ENCODE measurements at places on chromosomes 6 and 20. TPM values are rescaled to one million over a fixed set of nuclear protein-coding genes. Genes with fewer than 3 reads are reported as not detected.

The MUC21 gene
- not detected for total RNA-seq

The FHL5 gene
- 33.7 TPM for total RNA-seq

The PRL gene
- not detected for total RNA-seq

DNA sequence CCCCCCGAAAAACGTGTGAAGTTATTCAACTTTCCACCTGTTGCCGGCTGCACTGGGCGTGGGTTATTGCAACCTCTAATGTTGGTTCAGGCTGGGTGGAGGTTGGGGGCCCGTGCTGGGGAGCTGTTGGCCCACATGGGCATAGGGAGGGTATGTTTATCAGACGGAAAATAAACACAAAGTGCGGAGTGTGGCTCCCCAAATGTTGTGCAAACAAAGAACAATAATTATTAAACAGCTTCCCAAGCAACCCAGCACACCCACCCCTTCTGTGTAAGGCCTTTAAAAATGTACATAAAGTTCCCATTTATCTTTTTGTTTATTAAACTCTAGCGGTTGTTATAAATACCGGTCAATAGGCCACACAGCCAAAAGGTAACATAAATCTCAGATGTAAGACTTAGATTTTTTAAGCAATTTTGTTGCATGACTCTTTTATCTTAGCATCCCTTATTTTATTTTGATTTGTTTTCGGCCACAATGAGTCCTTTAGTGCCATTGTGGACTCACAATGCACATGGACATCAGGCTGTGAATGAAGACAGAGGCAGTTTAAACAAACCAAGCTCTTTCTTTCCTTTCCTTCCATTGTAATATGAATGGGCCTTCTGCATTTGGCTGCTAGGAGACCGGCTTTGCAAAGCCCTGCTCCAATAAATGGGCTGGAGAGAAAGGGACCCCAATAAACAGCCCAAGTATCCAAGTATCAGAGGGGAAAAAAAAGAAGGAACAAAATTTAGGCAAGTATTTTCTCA, 6.9 kb upstream of the DLL1 start:
- no peak for DNase-seq
- H3K4me3 ChIP-seq = no peak overlapping the region
- no peaks in the 10 kb centered on the region for H3K36me3 ChIP-seq

DNA sequence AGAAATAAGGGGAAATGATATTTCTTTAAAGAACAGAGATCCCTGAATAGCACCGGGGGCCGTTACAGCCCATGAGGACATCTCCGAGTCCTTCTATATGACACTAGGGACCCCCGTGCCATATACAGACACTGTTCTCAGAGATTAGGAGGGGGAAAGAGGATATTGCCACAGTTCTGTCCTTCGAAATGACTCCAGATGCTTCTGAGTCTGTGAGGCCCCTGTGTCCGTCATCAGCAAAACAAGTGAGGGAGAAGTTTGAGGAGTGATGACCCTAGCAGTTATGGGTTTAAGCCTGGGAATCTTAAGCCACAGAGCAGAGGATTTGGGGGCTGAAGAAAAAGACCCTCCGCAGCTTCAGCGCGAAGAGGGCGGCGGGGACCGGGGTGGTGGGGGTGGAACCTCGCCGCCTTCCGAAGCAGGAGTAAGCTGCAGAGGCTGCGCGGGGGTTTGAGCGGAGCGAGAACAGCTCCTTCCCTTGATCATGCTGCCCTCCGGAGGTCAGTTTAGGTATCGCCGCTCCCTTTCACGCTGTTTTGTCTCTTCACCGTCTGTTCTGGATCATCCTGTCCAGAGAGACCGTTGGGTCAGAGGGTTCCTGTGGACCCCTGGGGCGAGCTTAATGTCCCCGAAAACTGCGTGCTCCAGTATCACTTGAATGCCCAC, 23.6 kb downstream of the VPS52 start:
- peak overlapping the region; percentile 59 for H3K4me3 ChIP-seq
- peak; percentile 96 for DNase-seq
- no peaks in the 10 kb centered on the region for H3K27me3 ChIP-seq

GRCh38 chr6:131976545-131977061, 25.4 kb upstream of the CCN2 start:
- no peak overlapping the region for H3K27ac ChIP-seq
- H3K4me3 ChIP-seq = no peak overlapping the region
- H3K4me1 ChIP-seq = peaks cover 27% of the 10 kb centered on the region
- DNase-seq = no peak

- H3K36me3 ChIP-seq = peaks cover 55% of the 10 kb centered on the region
- no peaks in the 10 kb centered on the region for H3K27me3 ChIP-seq
- H3K4me3 ChIP-seq = no peak overlapping the region
These were observed 69.5 kb downstream of the DAAM2 start for GRCh38 chr6:39861663-39862062.

DNA sequence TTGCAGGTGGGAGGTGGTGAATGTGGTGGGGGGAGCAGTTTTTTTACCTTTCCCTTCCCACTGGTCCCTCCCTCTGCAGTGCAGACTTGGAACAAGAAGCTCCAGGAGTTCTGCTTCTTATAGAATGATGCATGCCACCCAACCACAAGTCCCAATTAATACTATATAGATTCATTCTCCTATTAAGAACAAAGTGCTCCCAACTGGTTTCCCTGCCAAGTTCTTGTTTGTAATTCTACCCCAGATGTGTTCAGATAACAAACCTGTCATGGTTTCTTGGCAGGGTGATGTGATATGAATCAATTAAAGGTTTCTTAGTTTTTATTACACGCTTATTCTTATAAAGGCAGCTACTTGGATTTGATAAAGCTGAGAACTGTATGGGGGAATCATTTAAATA, 23.9 kb downstream of the HDDC2 start:
- no peak for DNase-seq
- peaks cover 41% of the 10 kb centered on the region for H3K36me3 ChIP-seq
- H3K27me3 ChIP-seq = no peaks in the 10 kb centered on the region
- H3K4me1 ChIP-seq = no peaks in the 10 kb centered on the region
- H3K4me3 ChIP-seq = no peak overlapping the region

DNA sequence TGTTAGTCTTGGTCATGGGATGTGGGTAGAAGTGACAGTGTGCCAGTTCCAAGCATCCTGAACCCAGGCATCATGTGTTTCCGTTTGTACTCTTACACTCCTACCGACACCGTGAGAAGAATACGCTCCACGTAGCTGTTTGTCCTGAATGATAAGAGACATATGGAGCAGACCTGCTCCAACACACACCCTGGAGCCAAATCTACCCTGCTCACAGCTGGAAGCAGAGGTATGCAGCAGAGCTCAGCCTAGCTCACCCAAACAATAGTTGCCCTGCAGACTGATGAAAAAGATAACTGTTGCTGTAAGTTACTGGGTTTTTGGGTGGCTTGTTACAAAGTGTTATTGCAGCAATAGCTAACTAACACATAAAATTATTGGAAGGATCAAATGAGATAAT, 14.3 kb upstream of the PDSS2 start:
- H3K27ac ChIP-seq = no peak overlapping the region
- no peaks in the 10 kb centered on the region for H3K4me1 ChIP-seq
- H3K4me3 ChIP-seq = no peak overlapping the region
- no peak for DNase-seq

DNA sequence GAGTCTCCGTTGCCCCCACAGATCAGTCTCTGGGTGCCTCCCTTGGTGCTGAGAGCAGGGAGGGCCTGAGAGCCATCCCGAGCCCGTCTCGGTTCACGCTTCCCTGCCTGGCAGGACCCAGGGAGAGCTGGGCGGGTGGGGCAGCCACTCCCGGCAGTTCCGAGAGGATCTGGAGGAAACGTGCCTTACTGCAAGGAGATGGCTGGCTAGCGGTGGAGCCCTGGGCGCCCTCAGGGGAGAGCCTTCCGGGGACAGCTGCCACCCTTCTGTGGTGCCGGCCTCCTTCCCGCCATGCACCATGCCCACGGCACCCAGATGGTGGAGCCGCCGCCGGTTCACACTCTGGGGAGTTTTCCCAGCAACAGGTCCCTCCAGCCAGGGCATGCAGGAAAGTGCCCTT, 45.8 kb upstream of the SLCO4A1 start:
- no peak overlapping the region for H3K27ac ChIP-seq
- H3K4me1 ChIP-seq = peaks cover 17% of the 10 kb centered on the region
- H3K36me3 ChIP-seq = no peaks in the 10 kb centered on the region
- no peaks in the 10 kb centered on the region for H3K27me3 ChIP-seq
